ENCODE measurements at places on chromosomes 3 and 15.

DNA sequence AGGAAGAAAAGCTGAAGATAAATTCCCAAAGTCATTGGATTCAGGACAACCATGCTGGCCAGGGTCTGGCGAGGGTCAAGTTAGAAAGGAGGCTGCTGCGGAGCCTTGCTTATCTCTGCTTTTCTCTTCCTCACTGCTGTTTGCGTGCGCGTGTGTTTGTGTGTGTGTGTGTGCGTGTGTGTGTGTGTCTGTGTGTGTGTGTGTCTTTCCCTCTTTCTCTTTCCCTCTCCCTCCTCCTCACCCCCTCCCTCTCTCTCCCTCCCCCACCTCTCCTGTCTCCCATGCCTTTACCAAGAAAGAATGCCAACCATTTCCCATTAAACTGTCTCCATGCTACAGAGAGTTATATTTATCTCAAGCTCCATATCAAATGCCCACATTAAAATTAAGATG lies at the start of gene COLQ:
TSS of gene COLQ (minus strand) at position 134 of the 393 bp plus-strand sequence. CDS start at position 53, 81 bp downstream.
- DNase-seq = no peak

GRCh38 chr15:96332637-96333121 lies 2.2 kb downstream of the NR2F2 start:
- DNase-seq = no peak

DNA sequence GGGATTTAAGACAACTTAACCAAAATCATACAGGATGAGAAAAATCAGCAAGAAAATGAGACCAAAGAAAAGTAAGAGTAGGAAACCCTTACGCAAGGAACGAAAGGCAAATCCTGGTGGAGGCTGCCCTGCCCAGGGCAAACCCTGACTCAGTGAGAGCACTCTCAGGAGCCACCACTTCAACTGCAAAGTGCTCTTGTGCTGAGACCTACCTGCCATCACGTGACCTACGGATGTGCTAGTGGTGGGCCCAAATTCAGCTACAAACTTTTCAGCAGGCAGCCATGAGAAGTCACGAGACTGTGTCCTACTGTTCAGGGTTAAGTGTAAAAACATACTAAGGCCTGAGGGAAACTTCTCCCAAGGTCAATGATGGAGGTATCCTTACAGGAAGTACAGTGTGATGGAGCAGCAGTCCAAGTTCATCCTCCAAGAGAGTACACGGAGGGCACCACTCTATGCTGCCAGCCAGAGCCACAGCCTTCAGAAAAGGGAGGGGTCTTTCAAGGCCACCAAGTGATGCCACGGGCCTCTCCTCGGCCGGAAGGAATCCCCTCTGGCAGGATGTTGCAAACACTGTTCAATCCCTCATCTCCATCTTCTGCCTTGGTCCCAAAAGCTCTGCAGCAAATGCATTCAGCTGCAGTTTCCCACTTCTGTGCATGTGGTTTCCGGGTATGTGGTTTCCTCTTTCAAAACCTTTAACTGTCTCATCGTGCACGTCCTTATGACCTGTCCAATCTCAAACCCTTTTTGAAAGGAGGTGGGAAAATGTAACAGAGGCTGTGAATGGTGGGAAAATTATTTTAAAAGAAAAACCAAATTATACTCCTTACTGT lies 9.5 kb downstream of the CHSY1 start:
- DNase-seq = no peak

DNA sequence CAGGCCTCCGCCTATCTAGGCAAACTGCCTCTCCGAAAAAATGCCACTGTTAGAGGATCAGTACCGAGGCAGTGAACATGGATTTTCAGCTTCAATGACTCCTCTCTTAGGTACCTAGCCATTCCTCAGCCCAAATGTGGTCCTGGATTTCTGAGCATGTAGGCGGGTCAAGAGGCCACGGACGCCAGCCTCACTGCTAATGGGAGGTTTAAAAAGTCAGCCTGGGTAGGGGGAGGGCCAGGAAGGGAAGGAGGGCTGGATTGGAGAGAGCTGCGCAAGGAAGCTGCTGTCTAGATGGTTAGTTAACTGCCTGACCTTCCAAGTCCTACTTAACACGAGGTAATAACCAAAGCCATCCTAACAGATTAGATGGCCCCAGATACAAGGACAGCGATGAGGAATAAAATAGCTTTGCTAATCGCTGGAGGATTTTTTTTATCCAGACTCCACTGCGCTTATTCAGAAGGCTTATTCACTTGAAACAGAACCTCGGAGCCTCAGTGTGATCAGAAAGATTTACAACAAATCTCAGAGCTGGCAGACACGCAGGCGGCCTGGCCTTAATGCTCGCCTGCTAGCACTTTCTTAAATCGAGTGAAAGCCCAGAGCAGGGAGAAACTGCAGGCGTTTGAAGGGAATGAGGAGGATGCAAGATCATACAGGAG lies 34.3 kb downstream of the TLE3 start:
- peak; percentile 69 for DNase-seq

- DNase-seq = peak; percentile 78
Measured at GRCh38 chr15:73924171-73924921, 1.9 kb upstream of the LOXL1 start.

GRCh38 chr3:87004883-87005282 lies 13.9 kb upstream of the VGLL3 start:
- DNase-seq = no peak

- no peak for DNase-seq
Measured at GRCh38 chr15:66016199-66016598, 146.9 kb downstream of the RAB11A start.

DNA sequence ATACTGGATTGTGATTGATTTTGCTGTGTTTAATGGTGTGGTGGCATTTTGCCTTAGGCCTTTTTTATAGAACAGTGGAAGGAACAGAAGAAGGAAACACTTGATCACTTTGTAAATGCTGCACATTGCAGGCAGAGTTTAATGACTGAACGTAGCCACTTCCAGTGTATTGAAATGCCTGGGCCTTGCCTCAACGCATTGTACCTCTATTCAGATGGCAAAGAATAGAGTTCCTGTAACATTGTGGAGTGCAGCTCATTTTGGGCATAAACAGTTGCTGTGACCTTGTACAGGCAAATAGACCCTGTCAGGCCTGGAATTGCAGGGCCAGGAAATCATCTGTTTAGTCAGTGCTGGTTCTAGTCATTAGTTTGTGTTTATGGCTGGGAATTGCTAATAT lies 225.0 kb downstream of the EPHA3 start:
- DNase-seq = no peak

GRCh38 chr15:42820811-42821210 lies 83.9 kb upstream of the CDAN1 start:
- no peak for DNase-seq

DNA sequence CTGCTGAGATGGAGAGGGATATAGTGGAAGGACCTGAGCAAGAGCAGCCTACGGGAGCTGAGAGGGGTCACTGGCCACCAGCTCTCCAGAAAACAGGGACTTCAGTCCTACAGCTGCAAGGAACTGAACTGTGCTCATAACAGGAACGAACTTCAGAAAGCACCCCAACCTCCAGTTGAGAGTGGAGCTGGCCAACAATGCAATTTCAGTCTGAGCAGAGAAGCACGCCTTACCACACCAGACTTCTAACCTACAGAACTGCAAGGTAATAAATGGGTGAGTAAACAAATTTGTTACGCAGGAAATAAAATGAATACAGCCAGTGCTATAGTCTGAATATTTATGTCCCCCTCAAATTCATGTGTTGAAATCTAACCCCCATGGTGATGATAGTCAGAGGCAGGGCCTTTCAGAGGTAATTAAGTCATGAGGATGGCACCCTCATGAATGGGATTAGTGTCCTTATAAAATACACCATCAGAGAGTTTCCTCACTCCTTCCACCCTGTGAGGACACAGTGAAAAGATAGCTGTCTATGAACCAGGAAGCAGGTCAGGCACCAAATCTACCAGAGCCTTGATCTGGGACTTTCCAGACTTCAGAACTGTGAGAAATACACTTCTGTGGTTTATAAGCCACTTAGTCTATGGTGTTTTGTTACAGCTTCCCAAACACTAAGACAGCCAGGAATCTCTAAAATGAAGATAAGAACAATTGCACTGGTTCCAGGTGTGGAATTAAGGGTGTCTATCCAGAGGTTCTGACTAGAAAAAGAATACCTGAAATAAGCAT lies 58.6 kb downstream of the SYNM start:
- no peak for DNase-seq

DNA sequence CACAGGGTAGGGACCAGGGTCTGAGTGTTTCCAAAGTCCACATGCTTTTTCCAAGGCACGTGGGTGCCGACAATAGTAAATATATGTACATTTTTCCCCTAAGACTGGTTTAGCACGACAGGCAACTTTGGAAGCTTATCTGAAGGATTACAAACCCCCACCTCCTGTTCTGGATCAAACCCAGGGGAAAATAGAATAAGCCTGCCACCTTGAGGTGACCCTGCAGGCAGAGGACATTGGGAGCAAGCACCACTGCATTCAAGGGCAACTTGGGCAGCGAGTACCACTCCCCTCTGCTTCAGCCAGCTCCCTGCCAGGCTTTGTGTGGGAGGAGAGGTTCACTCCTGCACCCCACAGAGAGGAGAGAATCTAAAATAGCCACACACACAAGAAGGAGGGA lies 44.8 kb downstream of the KBTBD12 start:
- no peak for DNase-seq
